ENCODE measurements at places on chromosomes 5 and 9. TPM values are rescaled to one million over a fixed set of nuclear protein-coding genes. Genes with fewer than 3 reads are reported as not detected.

PPP3R2 gene
- not detected for total RNA-seq

SHOC1 gene
- 0.16 TPM for total RNA-seq

TRPM3 gene
- 20.6 TPM for total RNA-seq

FGFR4 gene
- total RNA-seq = 1.6 TPM

IARS1 gene
- total RNA-seq = 154 TPM

DNA sequence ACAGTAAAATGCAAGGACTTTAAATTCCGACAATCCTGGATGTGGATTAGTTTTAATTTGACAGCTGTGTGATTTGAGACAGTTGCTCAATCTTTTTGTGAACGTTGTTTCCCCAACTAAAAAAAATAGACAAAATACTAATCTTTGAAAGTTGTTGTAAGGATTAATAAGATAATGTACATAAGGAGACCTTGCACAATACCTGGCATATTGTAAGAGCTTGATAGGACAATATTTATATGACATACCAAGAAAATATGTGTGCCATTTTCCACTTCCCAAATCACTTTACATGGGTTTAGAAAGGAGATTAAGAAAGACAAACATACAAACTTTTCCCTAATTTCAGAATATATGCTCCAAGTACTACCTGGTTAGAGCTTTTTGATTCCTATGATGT is 25.3 kb downstream of the ARRDC3 start:
- no peak for DNase-seq

GRCh38 chr5:151492729-151493128 is 45.3 kb downstream of the SLC36A1 start:
- no peak for DNase-seq

DNA sequence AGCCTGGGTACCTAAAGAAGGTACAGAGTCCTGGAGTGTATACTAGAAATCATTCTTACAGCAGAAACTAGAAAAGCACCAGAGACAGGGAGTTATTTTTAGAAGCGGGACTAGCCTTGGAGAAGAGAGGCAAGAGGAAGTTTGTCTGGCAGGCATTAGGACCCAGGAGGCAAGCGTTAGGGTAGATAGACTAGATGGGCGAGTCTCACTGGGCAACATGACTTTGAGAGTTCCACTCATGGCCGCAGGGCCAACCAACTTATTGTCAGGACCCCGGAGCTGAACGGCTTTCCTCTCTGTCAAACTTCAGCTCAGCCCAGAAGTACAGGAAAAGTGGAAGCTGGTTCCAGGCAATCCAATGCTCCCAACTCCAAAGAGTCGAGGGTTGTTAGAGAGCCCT is 34.1 kb upstream of the NPR3 start:
- DNase-seq = no peak
